GM23248 (cell line): ENCODE measurements at places on chromosomes 3 and 15.

DNA sequence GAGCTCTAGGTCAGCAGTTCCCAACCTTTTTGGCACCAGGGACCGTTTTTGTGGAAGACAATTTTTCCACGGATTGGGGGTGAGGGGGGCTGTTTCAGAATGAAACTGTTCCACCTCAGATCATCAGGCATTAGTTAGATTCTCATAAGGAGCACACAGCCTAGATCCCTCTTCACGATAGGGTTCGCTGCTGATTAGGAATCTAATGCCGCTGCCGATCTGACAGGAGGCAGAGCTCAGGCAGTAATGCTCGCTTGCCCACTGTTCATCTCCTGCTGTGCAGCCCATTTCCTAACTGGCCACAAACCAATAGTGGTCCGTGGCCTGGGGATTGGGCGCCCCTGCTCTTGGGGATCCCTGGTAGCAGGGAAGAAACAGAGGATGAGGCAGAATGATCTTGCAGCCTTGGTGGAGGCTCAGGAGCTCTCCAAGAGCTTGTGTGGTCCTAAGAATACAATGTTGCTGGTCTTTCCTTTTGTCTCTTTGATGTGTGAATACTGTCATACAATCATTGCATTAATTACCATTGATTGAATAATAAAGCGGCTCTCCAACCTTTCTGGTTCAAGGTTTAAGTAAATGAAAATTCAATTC is 183.2 kb downstream of the FNDC3B start:
- DNase-seq = no peak

- DNase-seq = no peak
These were observed 61.0 kb downstream of the OTOL1 start for GRCh38 chr3:161557445-161558150.

DNA sequence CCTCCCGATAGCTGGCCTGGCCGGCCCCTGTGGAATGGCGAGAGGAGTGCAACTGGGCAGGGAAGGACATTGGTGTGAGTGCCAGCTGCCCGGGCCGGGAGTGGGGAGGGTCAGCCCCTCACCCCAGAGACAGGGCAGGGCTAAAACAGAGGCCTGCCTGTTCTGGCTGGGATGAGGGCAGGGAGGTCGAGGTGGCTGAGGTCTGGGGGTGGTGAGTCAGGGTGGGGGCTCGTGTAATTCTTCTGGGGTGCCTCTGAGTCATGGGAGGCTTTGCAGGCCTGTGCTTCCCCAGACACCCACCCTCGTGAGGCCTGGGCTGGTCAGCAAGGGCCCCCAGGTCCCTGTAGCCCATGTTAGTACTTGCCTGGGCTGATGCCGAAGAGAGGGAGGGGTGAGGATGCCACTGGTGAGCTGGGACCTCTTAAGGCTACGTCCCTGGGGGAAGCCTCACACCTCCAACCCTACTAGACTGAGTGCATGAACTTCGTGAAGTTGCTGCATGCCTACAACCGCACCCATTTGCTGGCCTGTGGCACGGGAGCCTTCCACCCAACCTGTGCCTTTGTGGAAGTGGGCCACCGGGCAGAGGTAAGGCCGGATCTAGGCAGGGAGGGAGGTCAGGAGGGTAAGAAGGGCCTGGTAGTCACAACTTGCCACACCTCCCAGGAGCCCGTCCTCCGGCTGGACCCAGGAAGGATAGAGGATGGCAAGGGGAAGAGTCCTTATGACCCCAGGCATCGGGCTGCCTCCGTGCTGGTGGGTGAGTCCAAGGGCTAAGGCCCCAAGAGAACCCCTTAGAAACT is 1.7 kb downstream of the SEMA3B start:
- DNase-seq = peak; percentile 39

- DNase-seq = no peak
These were observed 107.5 kb downstream of the SRGAP3 start for GRCh38 chr3:9141928-9142289.

- DNase-seq = no peak
These were observed 8.7 kb downstream of the ZNF774 start for GRCh38 chr15:90360746-90361145.

- DNase-seq = no peak
These were observed 12.5 kb upstream of the RPP14 start for GRCh38 chr3:58293516-58293915.
